Fibroblast of skin of right quadriceps (primary cell): ENCODE measurements at places on chromosomes 2 and 18.

DNA sequence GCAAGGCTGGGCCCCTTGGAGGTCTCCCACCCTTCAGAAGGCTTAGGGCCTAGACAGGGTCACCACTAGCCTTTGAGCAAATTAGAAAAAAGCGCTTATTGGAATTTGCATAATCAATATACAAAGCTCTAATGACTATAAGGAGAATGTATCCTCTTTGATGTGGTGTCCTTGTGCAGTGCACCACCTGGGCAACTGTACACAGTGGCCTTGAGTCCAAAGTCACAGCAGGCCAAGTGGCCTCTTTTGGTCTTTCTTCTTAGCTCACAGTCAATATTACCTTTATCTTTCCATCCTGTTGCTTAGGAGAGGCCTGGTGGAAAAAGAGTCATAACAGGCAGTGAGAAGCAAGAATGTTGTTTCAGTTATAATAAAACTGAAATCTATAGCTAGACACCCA is 19.7 kb upstream of the ST3GAL5 start:
- DNase-seq: no peak

DNA sequence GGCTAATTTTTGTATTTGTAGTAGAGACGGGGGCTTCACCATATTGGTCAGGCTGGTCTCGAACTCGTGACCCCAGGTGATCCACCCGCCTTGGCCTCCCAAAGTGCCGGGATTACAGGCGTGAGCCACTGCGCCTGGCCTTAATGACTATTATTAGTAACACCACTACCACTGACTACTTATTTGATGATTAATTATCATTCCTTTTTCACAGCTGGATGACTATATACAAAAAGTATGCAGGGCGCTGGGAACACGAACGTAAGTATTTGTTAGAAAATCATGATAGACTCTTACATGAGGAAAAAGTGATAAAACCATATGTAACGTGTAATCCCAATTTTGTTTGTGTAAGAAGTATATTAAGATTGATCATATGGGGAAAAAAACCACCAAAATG is 21.6 kb downstream of the DARS1 start:
- peak; percentile 59 for DNase-seq

- peak; percentile 68 for DNase-seq
Measured at GRCh38 chr2:10538224-10538894, 90.2 kb upstream of the ODC1 start.

- DNase-seq: no peak
Measured at GRCh38 chr2:122108186-122108585, 352.7 kb downstream of the TSN start.

- no peak for DNase-seq
Measured at GRCh38 chr2:102843764-102844443, 82.1 kb downstream of the TMEM182 start.

GRCh38 chr2:144461308-144461766 is 58.6 kb downstream of the ZEB2 start:
- no peak for DNase-seq

GRCh38 chr18:67550872-67551520 is 34.5 kb upstream of the DSEL start:
- DNase-seq: no peak

- DNase-seq: peak; percentile 67
Measured at GRCh38 chr18:5393779-5394178, 98.3 kb upstream of the ZBTB14 start.

DNA sequence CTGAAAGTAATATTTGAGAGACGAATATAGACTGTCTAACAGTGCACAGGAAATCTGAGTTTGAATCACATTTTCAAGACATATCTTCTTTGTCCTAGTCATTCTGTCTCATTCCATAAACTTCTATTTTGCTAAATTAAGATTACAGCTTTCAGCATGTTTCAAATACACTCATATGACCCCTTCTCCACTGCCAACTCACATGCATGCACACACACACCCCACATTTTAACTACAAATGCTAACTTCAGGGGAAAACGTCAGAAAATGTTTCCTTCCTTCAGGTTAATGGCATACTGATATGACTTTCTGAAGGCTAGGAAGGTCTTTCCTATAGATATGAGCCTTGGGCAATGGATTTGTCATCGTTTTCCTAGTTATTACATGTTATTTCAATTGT is 373.7 kb downstream of the RBM43 start:
- DNase-seq: no peak

DNA sequence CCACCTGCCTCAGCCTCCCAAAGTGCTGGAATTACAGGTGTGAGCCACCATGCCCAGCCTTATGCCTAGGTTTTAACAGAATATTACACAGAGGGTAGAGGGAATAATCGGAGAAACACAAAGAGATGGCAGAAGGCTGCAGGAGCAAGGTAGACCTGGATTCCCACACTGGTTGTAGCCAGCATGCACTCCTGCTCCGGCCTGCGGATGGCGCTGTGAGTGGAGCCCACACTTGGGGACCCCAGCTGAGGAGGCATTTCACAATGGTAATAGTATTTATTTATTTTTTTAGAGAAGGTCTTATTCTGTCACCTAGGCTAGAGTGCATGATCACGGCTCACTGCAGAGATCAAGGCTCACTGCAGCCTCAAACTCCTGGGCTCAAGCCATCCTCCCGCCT is 38.8 kb upstream of the DARS1 start:
- no peak for DNase-seq

- DNase-seq: no peak
Measured at GRCh38 chr18:58526425-58527284, 102.2 kb downstream of the ALPK2 start.

GRCh38 chr2:240413813-240414429 is 21.5 kb upstream of the GPC1 start:
- no peak for DNase-seq

GRCh38 chr2:174996622-174997021 is 8.6 kb downstream of the CHN1 start:
- DNase-seq: no peak

- DNase-seq: no peak
Measured at GRCh38 chr2:236772220-236772837, 202.7 kb downstream of the ACKR3 start.

DNA sequence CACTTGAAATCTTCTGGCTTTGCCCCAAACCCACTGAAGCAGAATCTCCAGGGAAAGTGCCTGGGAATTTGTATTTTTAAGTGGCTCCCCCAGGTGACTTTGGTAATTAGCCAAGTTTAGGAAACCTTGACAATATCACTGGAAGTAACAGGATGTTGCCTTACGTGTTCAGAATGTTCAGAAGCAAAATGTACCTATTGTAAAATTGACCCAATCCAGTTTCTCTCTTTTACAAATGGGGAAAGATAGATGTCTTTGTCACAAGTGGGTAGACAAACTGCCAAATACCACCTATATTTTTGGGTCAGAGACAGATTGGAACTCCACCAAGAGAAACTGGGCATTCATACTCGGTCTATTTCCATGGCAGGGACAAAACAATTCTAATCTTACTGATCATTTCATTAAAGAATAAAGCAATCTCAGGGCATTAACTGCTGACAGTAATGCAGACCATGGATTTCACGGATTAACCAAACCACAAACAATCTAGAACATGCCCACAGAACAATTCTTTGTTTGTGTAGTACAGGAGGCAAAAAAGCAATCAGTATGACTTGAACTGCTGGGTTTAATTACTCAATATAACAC is 255.8 kb downstream of the ERBB4 start:
- no peak for DNase-seq

DNA sequence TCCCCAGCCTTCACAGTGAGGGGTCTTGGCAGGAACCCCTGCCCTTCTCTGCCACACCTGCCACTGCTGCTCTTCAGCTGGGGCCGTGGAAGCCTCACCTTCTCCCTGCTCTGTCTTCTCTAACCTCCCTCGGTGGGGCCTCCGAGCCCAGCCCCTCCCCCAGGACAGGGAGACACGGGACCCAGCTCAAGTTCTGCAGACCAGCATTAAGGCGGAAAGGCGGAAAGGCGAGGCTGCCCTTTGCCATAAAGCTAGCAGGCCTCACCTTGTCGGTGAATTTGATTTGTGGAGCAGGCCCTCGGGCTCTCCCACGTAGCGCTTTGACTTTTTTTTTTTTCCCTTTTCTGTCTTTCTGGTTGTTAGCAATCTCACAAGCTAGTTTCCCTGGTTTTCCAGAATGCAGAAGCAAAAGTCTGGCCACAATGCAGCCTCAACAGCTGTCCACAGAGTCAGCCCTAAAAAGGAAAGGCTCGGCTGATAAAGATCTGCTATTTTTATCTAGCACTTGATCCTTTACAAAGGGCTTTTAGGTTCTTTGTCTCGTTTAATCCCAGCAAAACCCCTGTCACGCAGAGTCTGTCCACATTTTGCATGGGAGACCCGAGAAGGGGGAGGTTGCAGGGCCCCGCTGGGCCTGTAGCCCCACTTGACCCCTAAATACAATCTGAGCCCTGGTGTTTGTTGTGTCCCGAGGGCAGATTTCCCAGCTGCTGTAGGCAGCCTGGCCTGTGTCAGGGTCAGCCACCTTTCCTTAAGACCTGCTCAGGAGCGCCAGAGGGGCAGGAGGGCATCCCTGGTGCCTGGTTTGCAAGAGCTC is 6.0 kb downstream of the ITM2C start:
- no peak for DNase-seq

- no peak for DNase-seq
Measured at GRCh38 chr2:8437949-8438400, 243.9 kb upstream of the ID2 start.

GRCh38 chr2:33782395-33783230 is 183.5 kb upstream of the FAM98A start:
- no peak for DNase-seq

DNA sequence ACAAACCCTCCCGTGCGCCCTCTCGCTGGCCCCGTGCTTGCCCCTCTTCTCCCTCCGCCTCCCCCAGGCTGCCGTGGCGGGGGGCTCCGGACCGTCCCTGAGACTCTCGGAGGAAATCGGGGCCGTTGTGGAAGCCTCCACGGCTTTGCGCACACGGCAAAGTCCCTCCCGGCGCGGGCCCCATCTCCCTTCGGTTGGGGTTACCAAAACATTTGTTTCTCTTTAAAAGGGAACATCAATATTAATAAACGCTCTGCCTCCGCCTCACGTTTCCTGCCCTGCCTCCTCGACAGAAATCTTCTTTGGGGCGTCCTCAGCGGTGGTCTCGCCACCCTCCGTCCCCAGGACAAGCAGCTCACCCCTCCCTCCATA is 3.8 kb downstream of the PAX3 start:
- DNase-seq: no peak
